ENCODE measurements at places on chromosomes 12 and 14. TPM values are rescaled to one million over a fixed set of nuclear protein-coding genes. Genes with fewer than 3 reads are reported as not detected.

Gene SLCO1B3
- not detected for total RNA-seq

Gene PTPRB
- total RNA-seq: 33.6 TPM

Gene IAPP
- total RNA-seq: not detected

Gene OR10AD1
- not detected for total RNA-seq

Gene CMTM5
- not detected for total RNA-seq

Gene IFNG-AS1
- total RNA-seq: not detected

DNA sequence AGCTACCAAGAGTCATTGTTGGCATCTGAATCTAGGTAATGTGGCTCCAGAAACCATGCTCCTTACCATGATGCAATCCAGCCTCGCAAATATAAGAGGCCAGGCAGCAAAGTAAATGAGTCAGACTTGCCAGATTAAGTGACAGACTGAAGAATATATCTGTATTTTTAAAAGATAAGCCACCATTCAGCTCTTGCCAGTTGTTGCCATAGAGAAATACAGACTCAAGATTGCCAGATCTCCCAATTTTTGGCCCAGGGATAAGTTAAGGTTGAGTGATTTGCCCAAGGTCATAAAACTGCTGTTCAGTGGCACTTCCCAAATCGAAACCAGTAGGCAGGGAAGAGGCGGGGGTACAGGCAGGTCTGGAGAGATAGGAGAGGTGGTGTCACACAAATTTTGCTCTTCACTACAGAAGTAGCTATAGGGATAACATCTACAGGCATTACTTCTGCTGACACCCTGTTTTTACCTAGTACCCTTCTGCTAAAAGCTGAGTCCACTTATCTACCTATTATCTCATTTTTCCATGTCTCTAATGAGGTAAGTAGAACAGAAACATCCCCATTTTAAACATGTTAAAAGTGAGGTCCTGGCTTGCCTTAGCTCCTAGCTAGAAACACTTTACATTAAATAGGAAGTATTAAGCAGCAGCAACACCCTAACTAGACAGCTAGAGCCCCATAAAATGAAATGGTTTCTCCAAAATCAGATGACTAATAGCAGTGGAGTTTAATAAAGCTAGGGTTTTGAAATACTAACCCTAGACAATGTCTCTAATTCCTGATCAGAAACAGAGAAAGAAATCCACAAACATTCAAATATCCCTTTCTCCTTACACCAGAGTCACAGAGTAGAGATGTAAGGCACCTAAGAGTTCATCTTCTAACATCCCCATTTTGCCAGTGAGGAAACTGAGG lies 19.5 kb downstream of the DCAF5 start:
- DNase-seq: no peak

DNA sequence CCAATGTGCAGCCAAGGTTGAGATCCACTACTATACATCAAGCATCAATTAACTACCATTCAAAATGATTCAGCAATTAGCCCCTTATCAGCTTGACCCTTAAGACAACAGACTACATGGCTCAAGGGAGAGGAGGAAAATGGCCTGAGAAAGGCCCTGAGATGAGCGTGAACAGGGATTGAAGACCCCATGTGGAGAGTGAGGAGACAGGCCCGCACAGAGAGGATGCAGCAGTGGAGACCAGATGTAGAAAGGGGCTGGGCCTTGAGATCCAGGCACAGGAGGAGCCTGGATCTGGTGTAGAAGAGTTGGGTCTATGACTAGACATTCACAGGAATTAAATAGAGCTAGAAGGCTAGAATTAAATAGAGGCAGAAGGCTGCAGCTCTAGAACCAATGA lies 229.1 kb downstream of the MON2 start:
- no peak for DNase-seq

- DNase-seq: no peak
Observed at GRCh38 chr12:72872996-72873395, 600.8 kb downstream of the TRHDE start.

GRCh38 chr12:111412007-111412829 lies 6.5 kb downstream of the SH2B3 start:
- no peak for DNase-seq

GRCh38 chr14:105412771-105413543 lies 6.7 kb upstream of the MTA1 start:
- DNase-seq: no peak

GRCh38 chr12:92769124-92769901 lies 66.5 kb downstream of the PLEKHG7 start:
- no peak for DNase-seq

DNA sequence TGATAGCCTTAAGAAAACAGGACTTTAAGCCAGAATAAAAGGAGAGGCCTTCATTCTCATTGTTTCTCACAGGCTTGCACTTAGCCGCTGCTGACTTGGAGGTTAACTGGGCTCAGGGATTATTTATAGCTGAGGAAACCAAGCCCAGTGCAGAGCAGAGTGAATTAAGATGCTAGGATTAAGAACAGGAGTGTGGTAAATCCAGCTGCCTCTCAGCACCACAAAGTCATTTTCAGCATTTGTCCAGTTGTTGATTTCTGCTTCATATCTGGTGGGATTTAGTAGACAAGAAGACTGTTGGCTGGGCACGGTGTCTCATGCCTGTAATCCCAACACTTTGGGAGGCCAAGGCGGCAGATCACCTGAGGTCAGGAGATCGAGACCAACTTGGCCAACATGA lies 14.3 kb upstream of the KRT73 start:
- DNase-seq: no peak
